ENCODE measurements at places on chromosomes 13 and 19. TPM values are rescaled to one million over a fixed set of nuclear protein-coding genes. Genes with fewer than 3 reads are reported as not detected.

Gene DACT3
- total RNA-seq: 115 TPM

Gene SHISA7
- not detected for total RNA-seq

Gene ACP7
- total RNA-seq: not detected

Gene CFAP97D2
- total RNA-seq: not detected

Gene UQCR11
- 73.6 TPM for total RNA-seq

Gene TPTE2
- 0.24 TPM for total RNA-seq

Gene SLC46A3
- 11.6 TPM for total RNA-seq

Gene PRRG2
- total RNA-seq: 0.67 TPM

Gene C13orf42
- not detected for total RNA-seq

Gene CAMSAP3
- total RNA-seq: 10.6 TPM

Gene CEACAM1
- total RNA-seq: not detected

Gene KLK3
- not detected for total RNA-seq

GRCh38 chr13:50078895-50079654 lies 63.8 kb downstream of the KCNRG start:
- no peak overlapping the region for H3K27ac ChIP-seq
- DNase-seq: no peak
- no peaks in the 10 kb centered on the region for H3K4me1 ChIP-seq
- no peaks in the 10 kb centered on the region for H3K27me3 ChIP-seq

- no peaks in the 10 kb centered on the region for H3K36me3 ChIP-seq
- H3K27ac ChIP-seq: no peak overlapping the region
- no peak for DNase-seq
- H3K4me1 ChIP-seq: peaks cover under 1% of the 10 kb centered on the region
- no peaks in the 10 kb centered on the region for H3K27me3 ChIP-seq
- no peak overlapping the region for H3K4me3 ChIP-seq
These were observed 3.5 kb upstream of the UBAC2 start for GRCh38 chr13:99197117-99197651.

DNA sequence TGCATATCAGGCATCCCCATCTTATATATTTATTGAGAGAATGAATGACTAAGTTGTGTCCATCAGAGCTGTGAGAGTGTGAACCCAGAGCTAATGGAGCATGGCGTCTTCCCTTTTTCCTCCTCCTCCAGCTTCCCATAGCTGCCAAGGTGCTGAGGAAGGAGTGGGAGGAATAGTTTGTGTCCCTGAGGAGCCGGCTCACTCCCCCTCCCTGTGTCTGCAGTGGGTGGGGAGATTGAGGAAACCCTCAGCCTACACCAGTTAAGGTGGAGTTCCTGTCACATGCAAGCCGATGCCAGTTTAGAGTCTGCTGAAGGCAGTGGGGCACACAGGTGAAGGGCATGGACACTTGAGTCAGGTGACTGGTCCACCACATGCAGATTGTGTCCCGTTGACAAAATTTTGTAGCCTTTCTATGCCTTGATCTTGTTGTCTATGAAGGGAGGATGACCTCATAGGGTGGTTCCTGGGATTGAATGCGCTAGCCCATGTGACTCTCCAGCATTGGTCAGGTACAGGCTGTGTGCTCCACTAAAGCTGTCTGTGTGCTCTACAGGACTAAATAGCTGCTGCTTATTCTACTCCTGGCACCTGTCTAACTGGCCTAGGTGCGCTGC lies 47.6 kb upstream of the GPI start:
- DNase-seq: no peak
- no peaks in the 10 kb centered on the region for H3K4me1 ChIP-seq
- H3K36me3 ChIP-seq: no peaks in the 10 kb centered on the region
- no peak overlapping the region for H3K4me3 ChIP-seq
- no peak overlapping the region for H3K27ac ChIP-seq

DNA sequence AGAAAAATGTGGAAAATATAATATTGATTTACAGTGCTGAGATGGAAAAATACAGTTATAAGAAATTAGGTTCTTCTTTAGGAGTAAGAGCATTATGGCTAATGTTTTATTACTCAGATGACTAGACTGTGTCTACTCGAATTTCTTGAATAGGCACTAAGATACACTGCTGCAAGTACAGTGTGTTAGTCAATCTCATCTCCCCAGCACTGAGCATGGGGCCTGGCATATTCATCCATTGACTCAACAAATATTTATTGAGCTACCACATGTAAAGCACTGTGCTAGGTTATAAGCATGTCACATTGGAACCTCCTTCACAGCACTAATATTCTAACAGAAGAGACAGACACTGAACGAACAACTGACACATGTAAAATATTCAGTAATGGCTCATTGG lies 242.5 kb upstream of the GPC6 start:
- H3K36me3 ChIP-seq: no peaks in the 10 kb centered on the region
- H3K4me3 ChIP-seq: no peak overlapping the region
- H3K27ac ChIP-seq: no peak overlapping the region
- H3K27me3 ChIP-seq: no peaks in the 10 kb centered on the region

DNA sequence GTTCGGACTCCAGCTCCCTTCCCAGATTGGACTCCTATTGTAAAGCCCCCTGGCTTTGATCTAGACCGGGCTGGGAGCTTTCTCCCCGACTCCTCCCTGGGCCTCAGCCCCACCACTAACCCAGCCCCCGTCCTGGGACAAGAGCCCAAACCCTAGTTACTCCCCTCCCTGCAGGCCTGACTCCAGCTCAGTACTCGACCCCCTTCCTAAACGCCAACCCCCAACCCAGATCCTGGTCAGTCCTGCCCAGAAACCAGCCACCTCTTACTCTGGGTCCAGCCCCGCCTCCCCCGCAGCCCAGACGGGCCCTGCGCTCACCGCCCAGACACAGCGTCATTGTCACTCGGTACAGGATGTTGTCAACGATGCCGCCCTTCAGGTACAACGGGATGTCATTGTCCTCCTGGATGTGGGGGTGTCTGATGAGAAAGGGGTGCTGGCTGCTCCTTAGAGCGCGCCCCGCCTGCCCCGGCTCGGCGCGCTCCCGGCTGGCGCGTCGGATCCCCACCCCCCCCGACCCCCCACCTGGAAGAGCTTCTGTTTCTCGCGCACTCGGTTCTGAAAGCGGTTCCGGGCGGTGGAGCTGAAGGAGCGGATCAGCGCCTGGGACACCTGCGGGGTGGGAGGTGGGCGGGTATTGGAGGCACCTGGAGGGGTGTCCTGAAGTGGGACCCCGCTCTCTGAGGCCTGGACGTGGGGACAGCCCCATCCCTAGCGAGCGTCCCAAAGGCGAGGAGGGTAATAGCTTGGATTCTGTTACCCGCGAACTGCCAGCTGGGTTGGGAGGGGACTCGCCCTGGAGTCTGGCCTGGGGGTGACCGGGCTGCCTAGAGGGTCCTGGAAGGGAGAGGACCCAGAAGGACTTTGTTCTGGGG lies 866 bp downstream of the COX7A1 start:
- peaks cover 18% of the 10 kb centered on the region for H3K36me3 ChIP-seq
- no peak overlapping the region for H3K27ac ChIP-seq
- no peaks in the 10 kb centered on the region for H3K4me1 ChIP-seq
- DNase-seq: peak; percentile 18

DNA sequence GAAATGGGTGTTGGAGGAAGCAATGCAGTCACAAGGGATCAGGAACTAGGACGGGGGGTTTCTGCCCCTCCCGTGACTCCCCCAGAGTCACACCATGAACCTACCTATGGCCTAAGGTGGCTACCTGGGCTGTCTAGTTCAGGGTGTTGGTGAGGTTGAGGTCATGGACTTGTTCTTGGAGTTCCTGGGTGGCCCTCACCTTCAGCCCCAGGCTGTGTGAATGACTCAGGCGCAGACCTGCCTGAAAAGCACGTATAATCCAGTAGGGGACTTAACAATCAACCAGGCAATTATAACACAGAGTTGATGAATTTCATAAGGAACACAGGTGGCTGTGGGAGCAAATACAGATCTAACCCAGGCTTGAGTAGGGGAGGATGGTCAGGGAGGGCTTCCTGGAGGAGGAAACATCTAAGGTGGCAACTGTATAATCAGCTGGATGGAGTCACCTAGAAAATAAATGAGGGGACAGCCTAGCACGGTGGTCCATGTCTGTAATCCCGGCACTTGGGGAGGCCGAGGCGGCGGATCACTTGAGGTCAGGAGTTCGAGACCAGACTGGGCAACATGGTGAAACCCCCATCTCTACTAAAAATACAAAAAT lies 25.6 kb upstream of the ADGRE1 start:
- no peaks in the 10 kb centered on the region for H3K36me3 ChIP-seq
- H3K4me1 ChIP-seq: no peaks in the 10 kb centered on the region
- no peak overlapping the region for H3K4me3 ChIP-seq
- DNase-seq: no peak
- H3K27me3 ChIP-seq: no peaks in the 10 kb centered on the region
- no peak overlapping the region for H3K27ac ChIP-seq

DNA sequence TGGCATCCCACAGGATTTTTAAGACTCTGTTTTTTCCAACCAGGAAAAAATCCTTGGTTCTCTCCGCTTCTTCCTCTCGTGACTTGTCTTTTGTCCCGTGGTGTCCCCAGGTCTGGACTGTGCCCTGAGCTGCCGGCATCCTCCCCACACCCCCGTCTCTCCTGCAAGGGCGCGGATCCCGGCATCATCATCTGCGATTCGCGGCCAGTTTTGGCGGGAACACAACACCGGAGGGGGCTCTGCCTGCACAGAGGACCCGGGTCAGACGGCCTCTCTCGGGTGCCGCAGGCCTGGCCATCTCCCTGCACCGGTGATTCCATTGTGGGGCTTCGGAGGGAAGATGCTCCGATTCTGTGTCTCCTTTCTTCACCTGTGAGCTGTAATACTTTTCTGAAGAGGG lies 18.8 kb upstream of the GAS6 start:
- H3K4me1 ChIP-seq: peaks cover 38% of the 10 kb centered on the region
- H3K36me3 ChIP-seq: no peaks in the 10 kb centered on the region
- no peaks in the 10 kb centered on the region for H3K27me3 ChIP-seq
- no peak for DNase-seq
- no peak overlapping the region for H3K4me3 ChIP-seq

- peaks cover 4% of the 10 kb centered on the region for H3K4me1 ChIP-seq
- no peaks in the 10 kb centered on the region for H3K36me3 ChIP-seq
- peaks cover 17% of the 10 kb centered on the region for H3K27me3 ChIP-seq
- H3K27ac ChIP-seq: peak overlapping the region; percentile 25
- H3K4me3 ChIP-seq: peak overlapping the region; percentile 88
These were observed 986 bp downstream of the DGKH start for GRCh38 chr13:42049454-42049813.

DNA sequence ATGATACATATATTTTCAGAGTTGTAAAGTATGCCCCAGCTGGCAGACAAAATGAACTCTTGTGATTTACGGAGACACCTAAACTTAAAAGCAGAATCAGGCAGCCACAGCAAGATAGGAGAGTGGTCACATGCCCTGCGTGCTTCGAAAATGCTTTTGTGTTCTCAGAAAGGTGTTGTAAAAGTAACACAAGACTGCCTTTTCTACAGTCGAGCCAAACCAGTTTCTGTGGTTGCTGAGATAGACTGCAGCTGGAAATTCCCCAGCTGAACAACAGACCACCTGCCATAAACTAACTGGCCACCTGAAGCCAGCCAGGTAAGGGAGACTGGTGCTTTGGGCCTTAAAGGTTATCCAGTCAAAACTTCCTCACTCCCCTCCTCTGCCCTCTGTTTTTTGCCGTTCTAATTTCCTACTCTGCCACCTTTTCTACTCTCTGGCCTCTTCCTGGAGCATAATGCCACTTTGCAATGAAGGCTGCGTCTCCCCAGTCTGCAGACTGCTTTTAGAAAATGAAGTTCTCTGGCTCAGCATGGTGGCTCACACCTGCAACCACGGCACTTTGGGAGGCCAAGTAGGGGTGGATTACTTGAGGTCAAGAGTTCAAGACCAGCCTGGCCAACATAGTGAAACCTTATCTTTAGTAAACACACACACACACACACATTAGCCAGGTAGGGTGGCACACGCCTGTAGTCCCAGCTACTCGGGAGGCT lies 381.2 kb upstream of the SLITRK1 start:
- H3K36me3 ChIP-seq: no peaks in the 10 kb centered on the region
- H3K27me3 ChIP-seq: no peaks in the 10 kb centered on the region
- no peak for DNase-seq
- H3K4me1 ChIP-seq: no peaks in the 10 kb centered on the region
- H3K4me3 ChIP-seq: no peak overlapping the region

- no peak overlapping the region for H3K4me3 ChIP-seq
- H3K36me3 ChIP-seq: no peaks in the 10 kb centered on the region
- H3K27ac ChIP-seq: no peak overlapping the region
- H3K27me3 ChIP-seq: no peaks in the 10 kb centered on the region
These were observed 332.1 kb upstream of the DACH1 start for GRCh38 chr13:72198967-72199560.

DNA sequence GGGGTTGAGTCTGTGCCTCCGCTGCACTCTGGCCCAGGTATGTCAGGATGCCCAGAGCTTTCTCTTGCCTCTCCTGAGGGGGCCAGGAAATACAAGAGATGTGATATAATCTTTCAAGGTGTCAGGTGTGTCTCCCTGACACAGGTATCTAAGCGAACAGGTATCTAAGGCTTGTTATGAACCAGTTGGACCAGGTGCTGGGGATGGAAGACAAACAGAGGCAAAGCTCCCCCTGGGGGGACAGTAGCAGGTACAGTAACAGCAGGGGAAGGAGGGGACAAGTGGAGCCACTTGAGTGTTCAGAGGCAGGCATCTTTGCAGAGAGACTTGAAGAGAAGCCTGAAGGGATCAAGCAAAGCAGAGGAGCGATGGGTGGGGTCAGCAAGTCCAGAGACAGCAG lies 2.6 kb downstream of the LENG1 start:
- H3K27ac ChIP-seq: no peak overlapping the region
- DNase-seq: no peak
- peaks cover 10% of the 10 kb centered on the region for H3K4me1 ChIP-seq
- no peak overlapping the region for H3K4me3 ChIP-seq
- no peaks in the 10 kb centered on the region for H3K27me3 ChIP-seq

DNA sequence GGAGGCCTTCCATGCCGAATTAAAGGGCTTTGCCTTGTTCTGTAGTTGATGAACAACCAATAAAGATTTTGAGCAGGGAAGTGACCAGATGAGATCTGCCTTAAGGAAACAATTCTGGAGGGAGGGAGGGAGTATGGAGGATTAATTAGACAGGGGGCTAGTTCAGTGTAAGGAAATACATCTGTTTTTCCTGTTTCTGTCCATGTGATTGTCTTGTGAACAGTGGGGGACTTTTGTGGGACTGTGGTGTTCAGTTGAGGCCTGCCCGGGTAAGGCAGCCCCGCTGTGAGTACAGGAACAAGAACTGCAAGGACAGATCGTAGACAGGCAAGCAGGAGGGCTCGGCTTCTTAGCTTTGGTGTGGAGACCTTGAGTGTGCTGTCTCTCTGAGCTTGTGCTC lies 59.0 kb downstream of the DGKH start:
- no peaks in the 10 kb centered on the region for H3K4me1 ChIP-seq
- no peaks in the 10 kb centered on the region for H3K27me3 ChIP-seq
- H3K36me3 ChIP-seq: no peaks in the 10 kb centered on the region

DNA sequence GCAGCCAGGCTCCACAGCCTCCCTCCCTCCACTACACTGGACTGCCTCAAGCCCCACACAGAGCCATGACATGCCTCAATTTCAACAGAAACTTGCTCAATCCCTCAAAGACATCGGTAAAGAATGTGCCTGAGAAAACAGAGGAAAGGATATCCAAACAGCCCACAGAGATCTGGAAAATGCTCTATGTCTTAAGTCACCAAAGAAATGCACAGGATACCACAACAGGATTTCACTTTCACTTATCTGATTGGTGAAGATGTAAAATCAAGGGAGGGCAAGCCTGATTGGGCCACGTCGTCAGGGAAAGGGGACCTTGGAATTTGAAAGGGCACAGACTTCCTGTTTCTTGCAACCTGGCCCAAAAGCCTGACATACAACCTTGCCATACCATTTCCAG lies 14.2 kb downstream of the CACNA1A start:
- no peak overlapping the region for H3K27ac ChIP-seq
- H3K27me3 ChIP-seq: no peaks in the 10 kb centered on the region
- DNase-seq: peak; percentile 89
- H3K36me3 ChIP-seq: no peaks in the 10 kb centered on the region
- no peaks in the 10 kb centered on the region for H3K4me1 ChIP-seq
